IMR-90 (cell line): ENCODE measurements at places on chromosomes 12 and 14. TPM values are rescaled to one million over a fixed set of nuclear protein-coding genes. Genes with fewer than 3 reads are reported as not detected.

DNA sequence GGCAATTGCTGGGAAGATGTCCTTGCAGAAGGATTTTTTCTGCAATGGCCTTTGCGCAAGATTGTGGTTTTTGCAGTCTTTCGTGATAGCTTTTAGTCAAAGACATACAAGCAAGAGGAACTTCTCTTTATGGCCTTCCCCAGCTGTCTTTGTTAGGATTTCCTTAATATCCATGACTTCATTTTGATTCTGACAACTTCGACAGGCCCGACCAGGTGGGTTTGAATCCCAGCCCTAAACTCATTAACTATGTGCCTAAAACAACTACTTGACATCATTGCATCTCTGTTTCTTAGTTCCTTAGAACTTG is 13.3 kb upstream of the VRK1 start:
- DNase-seq = no peak

- DNase-seq = no peak
Observed at GRCh38 chr12:2735432-2735831, 59.3 kb upstream of the FKBP4 start.

NOP9 gene
- 11.7 and 11.8 TPM in 2 replicates for polyA plus RNA-seq

TBC1D30 gene
- polyA plus RNA-seq = 0.24 and 0.34 TPM in 2 replicates
